ENCODE measurements at places on chromosomes 16 and 17. TPM values are rescaled to one million over a fixed set of nuclear protein-coding genes. Genes with fewer than 3 reads are reported as not detected.

DNA sequence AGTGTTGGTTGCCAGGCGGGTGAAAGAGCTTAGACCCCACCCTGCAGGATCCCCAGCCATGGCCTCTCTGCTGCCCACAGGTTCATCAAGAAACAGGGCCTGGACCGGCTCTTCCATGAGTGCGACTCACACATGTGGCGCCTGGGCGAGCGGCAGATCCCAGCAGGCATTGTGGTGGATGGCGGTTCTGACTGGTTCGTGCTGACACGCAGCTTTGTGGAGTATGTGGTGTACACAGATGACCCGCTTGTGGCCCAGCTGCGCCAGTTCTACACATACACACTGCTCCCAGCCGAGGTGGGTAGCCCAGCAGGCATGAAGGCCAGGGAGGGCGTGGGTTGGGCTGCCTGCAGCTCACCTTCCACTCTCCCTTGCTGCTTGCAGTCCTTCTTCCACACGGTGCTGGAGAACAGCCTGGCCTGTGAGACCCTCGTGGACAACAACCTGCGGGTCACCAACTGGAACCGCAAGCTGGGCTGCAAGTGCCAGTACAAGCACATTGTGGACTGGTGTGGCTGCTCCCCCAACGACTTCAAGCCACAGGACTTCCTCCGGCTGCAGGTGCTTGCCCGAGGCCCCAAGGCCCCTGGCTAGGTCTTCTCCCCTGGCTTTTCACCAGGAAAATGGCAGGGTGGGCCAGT lies 9.9 kb downstream of the XYLT2 start:
- H3K36me3 ChIP-seq, result no peaks in the 10 kb centered on the region
- no peaks in the 10 kb centered on the region for H3K27me3 ChIP-seq
- peaks cover 8% of the 10 kb centered on the region for H3K4me1 ChIP-seq
- H3K27ac ChIP-seq, result no peak overlapping the region
- no peak for DNase-seq

- DNase-seq, result no peak
- H3K27me3 ChIP-seq, result no peaks in the 10 kb centered on the region
- H3K4me3 ChIP-seq, result no peak overlapping the region
- H3K4me1 ChIP-seq, result peaks cover 25% of the 10 kb centered on the region
Observed at GRCh38 chr17:9254841-9255240, 233.5 kb downstream of the NTN1 start.

DNA sequence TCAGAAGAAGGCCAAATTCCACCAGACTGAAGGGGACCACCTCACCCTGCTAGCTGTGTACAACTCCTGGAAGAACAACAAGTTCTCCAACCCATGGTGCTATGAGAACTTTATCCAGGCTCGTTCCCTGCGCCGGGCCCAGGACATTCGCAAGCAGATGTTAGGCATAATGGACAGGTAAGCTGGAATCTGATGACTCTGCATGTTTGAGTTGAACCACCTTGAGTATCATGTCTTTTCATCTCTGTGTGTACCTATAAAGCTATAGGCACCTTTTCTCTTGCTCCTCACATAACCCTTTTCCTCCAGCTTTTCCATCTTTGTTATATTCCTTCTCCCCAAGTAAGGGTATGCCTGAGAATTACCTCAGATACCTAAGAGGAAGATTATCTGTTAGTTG lies 24.8 kb downstream of the ETV4 start:
- no peak for DNase-seq
- H3K27me3 ChIP-seq, result no peaks in the 10 kb centered on the region
- no peak overlapping the region for H3K27ac ChIP-seq
- no peaks in the 10 kb centered on the region for H3K4me1 ChIP-seq

DNA sequence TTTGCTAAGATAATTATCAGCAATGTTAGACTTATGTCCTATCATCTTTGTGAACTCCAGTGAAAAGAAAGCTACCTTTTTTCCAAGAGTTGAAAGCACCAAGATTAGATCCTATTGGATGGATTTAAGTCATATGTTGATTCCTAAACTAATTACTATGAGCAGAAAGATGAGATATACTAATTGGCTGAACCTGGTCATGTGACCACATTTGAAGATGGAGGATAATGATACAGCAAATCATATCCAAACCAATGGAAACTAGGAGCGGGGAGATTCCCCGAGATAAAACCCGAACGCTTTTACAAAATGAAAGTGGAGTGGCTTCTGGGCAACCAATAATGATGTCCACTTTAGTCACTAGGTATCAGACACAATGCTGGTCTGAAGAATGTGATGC lies 1060.2 kb upstream of the EEF2KMT start:
- no peak overlapping the region for H3K27ac ChIP-seq
- no peaks in the 10 kb centered on the region for H3K36me3 ChIP-seq
- no peak overlapping the region for H3K4me3 ChIP-seq
- no peaks in the 10 kb centered on the region for H3K27me3 ChIP-seq
- no peak for DNase-seq
- no peaks in the 10 kb centered on the region for H3K4me1 ChIP-seq

DNA sequence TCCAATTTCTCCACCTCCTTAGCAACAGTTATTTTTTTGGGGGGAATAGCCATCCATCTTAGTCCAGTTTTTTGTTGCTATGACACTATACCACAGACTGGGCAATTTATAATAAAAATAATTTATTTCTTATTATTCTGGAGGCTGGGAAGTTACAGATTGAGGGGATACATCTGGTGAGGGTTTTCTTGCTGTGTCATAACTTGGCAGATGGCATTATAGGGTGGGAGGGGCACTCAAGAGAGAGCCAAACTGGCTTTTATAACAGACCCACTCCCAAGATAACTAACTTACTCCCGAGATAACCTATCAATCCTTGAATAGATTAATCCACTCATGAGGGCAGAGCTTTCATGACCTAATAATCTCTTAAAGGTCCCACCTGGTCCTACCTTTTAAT lies 84.2 kb downstream of the ABCA8 start:
- no peak for DNase-seq
- H3K27me3 ChIP-seq, result no peaks in the 10 kb centered on the region
- H3K4me3 ChIP-seq, result no peak overlapping the region
- H3K27ac ChIP-seq, result no peak overlapping the region

DNA sequence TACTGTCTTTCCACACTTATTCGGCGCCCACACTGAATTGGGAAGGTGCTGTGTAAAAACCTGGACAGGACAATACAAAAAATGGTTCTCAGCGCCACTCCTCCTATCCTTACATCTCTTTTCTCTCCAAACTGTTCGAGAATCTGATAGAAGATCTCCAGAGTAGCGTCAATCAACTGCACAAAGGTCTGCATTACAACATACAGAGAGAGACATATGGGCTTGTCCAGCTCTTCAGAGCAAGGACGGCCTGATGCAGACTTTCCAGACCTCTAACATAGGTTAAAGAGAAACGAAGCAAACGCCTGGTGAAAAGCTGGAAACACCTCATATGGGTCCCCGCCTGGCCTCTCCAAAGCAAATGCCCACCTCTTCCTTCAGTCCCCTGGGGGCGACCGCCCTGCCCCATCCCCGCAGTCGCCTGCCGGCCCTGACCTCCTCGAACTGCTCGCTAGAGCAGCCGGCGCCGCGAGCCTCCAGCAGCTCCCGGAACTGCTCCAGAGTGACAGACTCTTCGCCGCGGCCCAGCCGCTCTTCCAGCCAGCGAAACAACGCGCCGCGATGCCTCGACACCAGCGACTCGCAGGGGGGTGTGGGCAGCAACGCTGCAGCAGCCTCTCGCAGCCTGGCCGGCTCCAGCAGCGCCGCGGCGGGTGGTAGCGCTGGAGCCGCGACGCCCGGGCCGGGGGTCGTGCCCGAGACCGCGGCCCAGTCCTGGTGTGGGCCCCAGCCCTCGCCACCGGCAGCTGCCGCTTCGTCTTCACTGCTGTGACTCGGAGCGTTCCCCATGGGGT lies 526 bp downstream of the ZZEF1 start:
- H3K4me1 ChIP-seq, result peaks cover 62% of the 10 kb centered on the region
- no peaks in the 10 kb centered on the region for H3K36me3 ChIP-seq
- no peak for DNase-seq
- H3K27me3 ChIP-seq, result no peaks in the 10 kb centered on the region
- peak overlapping the region; percentile 100 for H3K4me3 ChIP-seq

- H3K27me3 ChIP-seq, result no peaks in the 10 kb centered on the region
- H3K27ac ChIP-seq, result no peak overlapping the region
- no peaks in the 10 kb centered on the region for H3K36me3 ChIP-seq
- no peak for DNase-seq
Observed at GRCh38 chr17:38958756-38959155, 8.4 kb downstream of the FBXO47 start.

GP1BA gene
- not detected for total RNA-seq

SLC47A1 gene
- total RNA-seq, result 29.7 TPM

LCAT gene
- total RNA-seq, result 33.4 TPM
